NCI-H2171 treated with DMSO at 0.1 percent for 48 hours (cell line): ENCODE measurements at places on chromosomes 3 and 15.
A peak's percentile ranks its signal among the peaks of the same experiment; 100 is the strongest.

GRCh38 chr3:25938566-25939325 is 148.9 kb downstream of the OXSM start:
- no peak for DNase-seq

- no peak for DNase-seq
Observed at GRCh38 chr3:153397794-153398193, 235.8 kb downstream of the RAP2B start.

DNA sequence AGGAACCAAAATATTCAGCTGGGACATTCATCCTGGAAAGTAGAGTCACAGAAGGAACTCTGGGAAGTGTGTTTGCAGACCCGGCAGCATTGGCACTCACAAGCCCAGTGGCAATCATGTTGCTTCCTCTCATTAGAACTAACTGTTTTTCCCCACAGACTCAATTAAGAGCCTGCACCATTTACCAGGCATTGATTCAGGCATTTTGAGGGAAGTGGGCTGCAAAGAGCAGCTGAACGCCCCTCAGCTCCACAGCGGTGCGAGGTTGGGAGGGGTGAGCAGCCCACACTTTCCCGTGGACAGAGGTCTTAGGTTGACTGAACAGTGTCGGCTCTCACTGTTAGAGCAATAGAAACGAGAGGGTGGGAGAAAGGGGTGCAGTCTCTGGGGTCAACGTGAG is 143.8 kb downstream of the STT3B start:
- DNase-seq, result no peak

- peak; percentile 1 for DNase-seq
Observed at GRCh38 chr3:22536541-22536940, 666.6 kb upstream of the UBE2E2 start.

GRCh38 chr15:38660738-38661137 is 96.1 kb upstream of the RASGRP1 start:
- no peak for DNase-seq

- no peak for DNase-seq
Observed at GRCh38 chr3:122868322-122868721, 73.5 kb downstream of the SLC49A4 start.

DNA sequence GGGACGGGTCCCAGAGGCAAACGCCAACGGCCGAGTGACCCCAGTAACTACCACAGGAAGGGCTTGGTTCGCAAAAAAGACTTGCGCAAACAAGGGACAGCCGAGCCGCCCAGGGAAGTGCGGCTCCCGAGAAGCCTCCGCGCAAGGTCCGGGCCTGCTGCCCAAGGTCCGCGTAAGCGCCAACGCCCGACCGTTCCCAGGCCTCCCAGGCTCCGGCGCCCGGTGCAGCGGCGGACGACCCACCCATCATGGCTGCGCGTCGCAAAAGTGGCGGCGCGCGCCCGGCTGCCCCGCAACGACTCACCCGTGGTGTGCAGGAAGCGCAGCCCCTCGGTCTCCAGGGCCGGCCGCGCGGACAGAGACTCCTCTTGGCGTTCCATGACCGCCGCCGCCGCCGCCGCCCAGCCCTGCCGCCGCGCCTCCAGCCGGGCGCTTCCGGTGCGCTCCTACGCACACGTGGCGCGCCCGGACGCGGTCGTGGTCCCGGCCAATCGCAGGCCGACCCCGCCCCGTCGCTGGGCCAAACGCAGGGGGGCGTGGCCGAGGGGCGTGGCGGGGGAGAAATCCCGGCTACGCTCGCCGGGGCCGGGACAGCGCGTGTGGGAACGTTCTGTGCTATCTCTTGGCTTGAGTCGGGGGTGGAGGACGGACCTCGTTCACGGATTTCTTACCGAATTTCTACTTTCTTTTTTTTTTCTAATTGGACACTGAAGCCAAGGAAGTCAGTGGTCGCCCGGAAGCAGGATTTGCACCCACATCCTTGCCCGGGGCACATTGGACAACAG is at the start of gene SELENOS:
Gene SELENOS, minus strand, starts transcription at position 448 of the 785 bp plus-strand sequence. Its CDS starts 68 bp downstream, at position 380.
- DNase-seq, result peak; percentile 74
